ENCODE measurements at places on chromosomes 2 and 18.

DNA sequence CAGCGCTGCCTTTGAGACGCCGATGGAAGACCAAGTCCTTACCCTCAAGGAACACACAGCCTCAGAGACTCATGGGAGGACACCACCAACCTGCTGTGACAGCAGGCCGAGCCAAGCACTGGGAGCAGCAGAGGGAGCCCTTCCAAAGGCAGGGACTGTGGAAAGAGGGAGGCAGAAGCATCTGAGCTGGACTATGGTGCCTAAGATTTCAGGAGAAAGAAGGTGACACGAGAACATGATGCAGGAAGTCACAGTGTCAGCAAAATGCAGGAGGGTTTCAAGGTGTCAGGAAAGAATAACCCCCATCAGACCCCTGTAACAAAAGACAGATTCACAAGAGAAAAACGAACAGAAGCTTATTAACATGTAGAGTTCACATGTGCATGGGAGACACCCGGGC is 24.2 kb upstream of the COX7A2L start:
- DNase-seq = no peak

- DNase-seq = no peak
These were observed 112.1 kb downstream of the PLB1 start for GRCh38 chr2:28607730-28608499.

DNA sequence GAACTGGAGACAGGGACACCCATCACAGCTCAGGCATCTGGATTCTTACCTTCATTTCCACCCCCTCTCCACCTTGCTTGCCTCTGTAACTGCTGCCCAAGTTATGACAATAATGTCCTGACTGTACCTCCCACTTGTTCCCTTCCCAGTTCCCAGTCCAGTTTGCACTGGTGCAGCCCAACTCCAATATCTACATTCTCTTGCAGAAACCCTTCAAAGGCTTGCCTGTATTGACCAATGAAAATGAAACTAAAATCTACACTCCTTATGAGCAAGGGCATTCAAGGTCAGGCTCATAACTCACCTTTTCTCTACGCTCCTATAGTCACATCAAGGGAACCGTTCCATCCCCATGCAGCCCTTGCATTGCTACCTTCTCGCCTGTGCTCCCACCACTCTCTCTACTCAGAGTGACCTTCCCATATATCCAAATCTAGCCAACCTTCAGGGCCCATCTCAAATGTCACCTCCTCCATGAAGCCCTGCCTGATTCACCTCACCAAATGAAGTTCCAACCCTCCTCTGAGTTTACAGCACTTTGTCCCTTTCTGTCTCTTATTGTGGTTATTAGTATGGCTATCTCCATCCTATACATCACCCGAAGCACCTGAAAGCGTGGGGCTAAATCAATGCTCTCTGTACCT is 219.0 kb downstream of the ALPK2 start:
- DNase-seq = no peak

DNA sequence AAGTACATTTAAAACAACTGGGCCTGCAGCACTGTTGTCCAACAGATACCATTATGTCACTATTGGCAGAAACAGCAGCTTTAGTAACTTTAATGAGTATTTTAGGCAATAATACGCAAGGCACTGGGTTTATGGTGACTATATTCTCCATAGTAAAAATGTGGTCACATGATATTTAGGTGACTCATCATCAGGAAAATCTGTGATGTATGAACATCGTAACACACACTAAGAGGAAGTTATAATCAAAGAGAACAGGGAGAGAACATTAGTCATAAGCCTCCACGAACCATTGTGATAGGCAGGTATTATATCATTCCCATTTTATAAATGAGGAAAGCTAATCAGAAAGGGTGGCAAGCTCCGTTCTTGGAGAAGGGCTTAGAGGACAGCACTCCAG is 36.9 kb downstream of the RAPH1 start:
- no peak for DNase-seq

- DNase-seq = no peak
These were observed 38.3 kb downstream of the PAPOLG start for GRCh38 chr2:60794271-60794863.

- DNase-seq = no peak
These were observed 275.3 kb downstream of the MTX2 start for GRCh38 chr2:176544557-176544956.

DNA sequence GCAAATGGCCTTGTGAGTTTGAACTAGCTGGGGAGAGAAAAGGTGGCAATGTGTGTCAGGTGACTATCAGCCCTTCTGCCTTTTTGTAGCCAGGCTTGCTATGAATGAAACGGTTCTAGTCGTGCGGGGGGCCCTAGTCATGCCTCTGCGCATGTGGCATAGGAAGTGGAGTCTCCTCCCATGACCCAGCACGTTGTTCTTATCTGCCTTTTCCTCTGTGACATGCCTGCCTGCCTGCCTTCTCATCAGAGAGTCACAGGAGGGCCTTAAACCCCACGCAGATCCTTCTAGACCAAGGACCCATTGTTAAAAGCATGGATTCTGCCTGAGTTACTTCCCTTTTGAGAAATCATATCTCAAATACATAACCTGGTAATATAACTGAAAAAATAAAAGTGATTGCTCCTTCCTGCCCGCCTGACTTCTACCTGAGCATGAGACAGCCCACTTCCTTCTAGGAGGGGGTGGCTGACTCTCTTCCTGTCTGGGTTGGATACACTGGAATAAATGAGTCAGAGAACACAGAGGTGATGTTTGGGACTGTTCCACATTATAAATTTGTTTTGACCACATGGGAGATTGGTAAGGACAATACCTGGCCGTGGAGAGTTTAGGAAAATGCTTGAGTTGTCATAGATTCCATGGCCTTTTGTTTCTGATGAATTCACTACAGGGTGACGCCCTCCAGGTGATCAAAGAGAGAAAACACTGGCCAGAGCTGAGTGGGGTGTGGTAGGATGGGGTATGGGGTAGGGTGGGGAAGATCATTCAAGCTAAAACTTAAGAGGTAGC is 49.8 kb downstream of the FBLN7 start:
- DNase-seq = no peak

DNA sequence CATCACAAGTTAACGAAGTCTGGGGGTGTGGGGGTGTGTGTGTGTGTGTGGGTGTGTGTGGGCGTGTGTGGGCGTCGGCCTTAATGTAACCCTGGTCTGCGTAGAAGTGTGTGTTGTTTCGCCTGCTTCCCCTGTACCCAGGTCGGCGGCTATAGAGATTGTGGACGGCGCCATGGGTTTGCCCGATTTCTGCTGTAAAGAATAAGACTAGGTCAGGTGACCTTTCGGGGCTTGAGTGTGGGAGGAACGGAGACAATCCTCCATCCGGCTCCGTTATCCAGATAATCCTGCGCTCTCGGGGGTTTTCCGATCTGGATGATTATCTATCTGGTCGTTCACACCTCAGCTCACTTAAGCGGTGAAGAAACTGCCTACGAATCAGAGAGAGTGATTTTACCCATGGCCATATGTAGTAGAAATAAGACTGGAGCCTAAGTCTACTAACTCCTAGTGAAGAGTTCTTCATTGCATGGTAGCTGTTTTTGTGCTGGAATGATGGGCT is 543 bp downstream of the HADHB start:
- DNase-seq = no peak

DNA sequence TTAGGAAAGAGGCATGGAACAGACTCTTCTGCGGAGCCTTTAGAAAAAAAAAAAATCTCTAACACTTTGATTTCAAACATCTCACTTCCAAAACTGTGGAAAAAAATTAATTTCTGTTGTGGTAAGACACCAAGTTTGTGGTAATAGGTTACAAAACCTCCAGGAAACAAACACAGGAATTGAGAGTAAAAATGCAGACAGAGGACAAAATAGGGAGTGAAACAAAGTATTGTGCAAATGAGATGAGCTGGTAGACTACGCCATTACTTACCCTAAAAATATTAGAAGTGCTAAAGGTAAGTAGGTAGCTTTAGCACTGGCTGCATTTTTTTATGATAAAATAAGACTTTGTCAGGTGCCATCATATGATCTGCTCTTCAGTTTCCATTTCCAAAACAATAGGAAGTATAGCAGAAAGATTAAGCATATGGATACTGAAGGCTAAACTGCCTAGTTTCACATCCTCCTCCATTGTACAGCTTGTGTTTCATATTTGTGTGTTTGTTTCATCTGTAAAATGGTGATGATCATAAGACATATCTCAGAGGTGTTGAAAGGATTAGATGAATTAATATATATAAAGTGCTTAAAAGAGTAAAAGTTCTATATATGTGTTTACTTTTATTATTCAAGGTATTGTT is 309.2 kb downstream of the NR4A2 start:
- no peak for DNase-seq

- DNase-seq = no peak
These were observed 543.4 kb downstream of the IRS1 start for GRCh38 chr2:226256237-226256636.

- DNase-seq = no peak
These were observed 8.0 kb downstream of the GNLY start for GRCh38 chr2:85702172-85702571.

DNA sequence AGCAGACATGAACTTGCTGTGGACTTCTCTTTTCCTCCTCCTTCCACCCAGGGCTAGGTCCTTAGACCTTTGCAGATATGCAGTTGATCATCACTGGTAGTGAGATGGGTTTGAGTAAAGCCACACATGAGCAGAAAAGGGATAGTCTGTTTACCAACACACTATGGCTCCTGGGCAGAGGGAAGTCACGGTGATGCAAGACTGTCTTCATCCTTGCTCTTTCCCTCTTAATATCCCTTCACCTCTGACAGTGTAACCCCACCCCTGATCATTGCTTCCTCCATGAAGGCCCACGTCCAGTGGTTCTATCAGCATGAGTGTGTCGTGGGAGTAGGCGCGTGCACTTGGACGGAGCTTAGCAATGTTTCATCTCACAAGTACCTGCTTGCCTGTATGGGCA is 188.7 kb downstream of the SMAD7 start:
- no peak for DNase-seq

- DNase-seq = no peak
These were observed 700.6 kb upstream of the ZEB2 start for GRCh38 chr2:145220496-145220895.

DNA sequence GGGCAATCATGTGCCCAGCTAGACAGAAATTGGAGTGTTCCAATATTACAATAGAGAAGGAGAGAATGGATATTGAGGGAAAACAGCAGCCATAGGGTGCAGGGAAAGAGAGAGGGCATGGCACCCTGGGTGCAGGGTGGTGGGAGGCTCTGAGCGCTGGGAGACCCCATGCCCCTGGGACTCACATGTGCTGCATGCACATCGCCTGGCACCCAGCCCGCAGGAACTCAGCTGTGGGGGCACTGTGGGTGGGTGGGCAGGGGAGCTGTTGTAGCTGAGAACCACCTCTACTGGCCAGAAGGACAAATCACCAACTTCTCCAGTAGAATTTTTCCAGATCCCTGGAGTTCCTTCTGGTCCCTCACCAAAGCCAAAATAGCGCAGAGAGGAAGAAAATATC is 7.2 kb upstream of the NEURL3 start:
- no peak for DNase-seq

- no peak for DNase-seq
These were observed 117.6 kb downstream of the BIRC6 start for GRCh38 chr2:32474381-32474780.

- no peak for DNase-seq
These were observed 119.7 kb downstream of the INHBB start for GRCh38 chr2:120465701-120465988.

GRCh38 chr2:151217343-151217742 is 44.3 kb downstream of the RBM43 start:
- DNase-seq = no peak

GRCh38 chr2:37168217-37168981 is 11.6 kb upstream of the EIF2AK2 start:
- no peak for DNase-seq

DNA sequence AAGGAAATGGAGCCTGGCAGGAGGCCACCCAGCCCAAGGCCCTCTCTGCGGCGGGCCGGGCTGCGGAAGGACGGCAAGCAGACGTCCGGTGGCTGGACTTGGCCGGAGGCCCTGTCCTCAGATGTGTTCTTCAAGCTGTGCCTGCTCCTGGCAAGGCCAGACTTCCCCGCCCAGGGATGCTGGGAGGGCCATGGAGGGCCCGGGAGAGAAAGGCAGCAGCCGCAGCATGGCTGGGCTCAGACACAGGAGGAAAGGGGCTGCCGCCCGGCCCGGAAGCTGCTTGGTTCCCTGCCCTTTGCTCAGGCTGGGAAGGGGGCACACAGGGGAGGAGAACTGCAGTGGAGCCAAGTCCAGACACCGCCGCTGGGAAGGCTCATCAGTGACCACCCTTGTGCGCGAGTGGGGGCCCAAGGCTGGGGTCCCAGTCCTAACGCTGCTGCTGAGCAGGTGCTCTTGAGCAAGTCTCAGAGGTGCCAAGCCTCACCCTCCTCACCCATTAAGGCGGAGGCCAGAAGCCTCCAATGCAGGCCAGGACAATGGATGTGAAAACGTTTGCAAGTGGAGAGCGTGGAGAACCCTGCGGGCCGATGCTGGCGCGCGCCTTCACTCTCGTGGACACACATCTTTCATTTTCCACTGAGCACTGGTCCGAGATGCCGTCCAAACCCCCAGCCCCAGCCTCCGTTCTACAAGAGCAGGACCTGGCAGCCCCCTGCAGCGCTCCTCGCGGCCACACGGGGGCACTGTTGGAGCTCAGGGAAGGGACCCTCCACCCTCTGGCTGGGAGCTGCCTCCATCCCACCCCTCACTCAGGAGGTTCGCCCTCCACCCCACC is 7.9 kb downstream of the CROCC2 start:
- DNase-seq = peak; percentile 41

Measured in GM06990 (cell line).